ENCODE measurements at places on chromosomes 1 and 21. TPM values are rescaled to one million over a fixed set of nuclear protein-coding genes. Genes with fewer than 3 reads are reported as not detected.

CTBS gene
- 4.0 TPM for total RNA-seq

NCF2 gene
- total RNA-seq = 0.39 TPM

DNAJC28 gene
- total RNA-seq = 1.5 TPM

HFM1 gene
- total RNA-seq = 1.3 TPM

S100A7 gene
- total RNA-seq = not detected

TNNI3K gene
- 0.39 TPM for total RNA-seq

AMY2A gene
- total RNA-seq = not detected

ASPM gene
- total RNA-seq = 0.10 TPM

MROH9 gene
- total RNA-seq = not detected

ANKRD65 gene
- total RNA-seq = 1.2 TPM

DBT gene
- 9.5 TPM for total RNA-seq

ELAVL4 gene
- total RNA-seq = not detected

TNFRSF18 gene
- not detected for total RNA-seq

UBE2J2 gene
- 40.5 TPM for total RNA-seq

LCE2C gene
- not detected for total RNA-seq

CR2 gene
- total RNA-seq = not detected

SOD1 gene
- 400 TPM for total RNA-seq

CLDN17 gene
- not detected for total RNA-seq

RHBDL2 gene
- total RNA-seq = not detected

MPZ gene
- 3.4 TPM for total RNA-seq

LRRC53 gene
- total RNA-seq = not detected

RGS18 gene
- total RNA-seq = not detected

LRRC41 gene
- 99.2 TPM for total RNA-seq

KCNK2 gene
- total RNA-seq = 0.56 TPM

DOCK7 gene
- 14.7 TPM for total RNA-seq

KRTAP19-5 gene
- total RNA-seq = not detected

HRNR gene
- total RNA-seq = not detected

SPATA1 gene
- not detected for total RNA-seq

RNU1-2 gene
- not detected for total RNA-seq
